ENCODE measurements at places on chromosomes 6 and 20.

DNA sequence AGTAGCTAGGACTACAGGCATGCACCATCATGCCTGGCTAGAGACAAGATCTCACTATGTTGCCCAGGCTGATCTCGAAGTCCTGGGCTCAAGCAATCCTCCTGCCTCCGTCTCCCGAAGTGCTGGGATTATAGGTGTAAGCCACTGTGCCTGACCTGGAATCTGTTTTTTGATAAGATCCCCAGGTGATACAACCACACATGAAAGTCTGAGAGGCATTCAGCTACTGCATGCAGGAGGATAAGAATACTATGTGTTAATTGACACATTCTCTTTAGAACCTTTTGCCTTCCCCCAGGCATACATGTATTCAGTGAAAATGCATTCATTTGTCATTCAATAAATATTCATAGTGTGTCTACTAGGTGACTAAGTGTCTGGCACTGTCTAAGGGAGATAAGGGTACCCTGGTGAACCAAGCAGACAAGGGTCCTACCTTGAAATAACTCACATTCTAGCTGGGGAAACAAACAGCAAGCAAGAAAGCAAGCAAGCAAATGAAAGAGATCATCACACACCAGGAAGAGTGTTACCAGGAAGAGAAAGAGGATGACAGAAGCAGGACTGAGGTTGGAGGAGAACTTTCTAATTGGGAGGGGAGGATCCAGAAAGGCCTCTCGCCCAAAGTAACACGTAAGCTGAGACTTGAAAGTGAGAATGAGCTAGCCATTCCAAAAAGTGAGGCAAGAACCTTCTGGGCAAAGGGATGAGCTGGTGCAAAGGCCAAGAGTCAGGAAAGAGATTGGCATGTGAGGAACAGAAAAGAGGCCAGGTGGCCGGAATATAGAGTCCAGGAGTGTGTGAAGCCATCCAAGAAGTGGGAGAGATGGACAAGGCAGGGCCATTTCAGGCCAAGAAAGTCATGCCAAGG, 6.5 kb downstream of the GFOD1 start:
- DNase-seq = no peak

- peak; percentile 81 for DNase-seq
These were observed 344.8 kb downstream of the THBS2 start for GRCh38 chr6:168908887-168909286.

DNA sequence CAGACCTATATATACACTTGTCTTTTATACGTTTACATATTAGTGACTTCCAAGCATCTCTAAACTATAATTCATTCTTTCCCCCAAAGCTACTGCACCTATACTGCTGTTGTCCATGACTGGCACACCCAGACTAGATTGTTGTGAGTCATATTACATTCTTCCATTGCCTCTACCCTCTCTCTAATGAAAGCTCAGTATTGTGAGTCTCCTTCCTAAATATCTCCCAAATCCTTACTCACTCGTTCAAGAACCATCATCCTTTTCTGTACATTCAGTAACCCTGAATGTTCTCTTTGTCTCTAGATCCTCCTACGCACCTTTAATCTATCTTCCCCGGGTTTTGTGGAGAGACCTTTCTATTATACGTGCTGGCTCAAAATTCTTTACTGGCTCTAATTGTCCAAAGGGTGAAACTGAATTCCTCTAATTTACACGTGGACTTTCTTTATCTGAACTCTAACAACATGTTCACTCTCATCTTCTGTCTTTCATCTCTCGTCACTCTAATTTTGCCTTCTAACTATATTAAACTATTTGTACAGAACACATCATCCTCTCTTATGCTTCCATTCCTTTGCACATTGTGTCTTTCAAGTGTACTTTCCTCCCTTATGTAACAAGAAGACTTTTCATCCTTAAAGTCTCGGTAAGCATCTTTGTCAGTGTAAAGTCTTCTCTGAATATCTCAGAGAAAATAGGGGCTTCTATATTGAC, 109.3 kb downstream of the IBTK start:
- DNase-seq = no peak

DNA sequence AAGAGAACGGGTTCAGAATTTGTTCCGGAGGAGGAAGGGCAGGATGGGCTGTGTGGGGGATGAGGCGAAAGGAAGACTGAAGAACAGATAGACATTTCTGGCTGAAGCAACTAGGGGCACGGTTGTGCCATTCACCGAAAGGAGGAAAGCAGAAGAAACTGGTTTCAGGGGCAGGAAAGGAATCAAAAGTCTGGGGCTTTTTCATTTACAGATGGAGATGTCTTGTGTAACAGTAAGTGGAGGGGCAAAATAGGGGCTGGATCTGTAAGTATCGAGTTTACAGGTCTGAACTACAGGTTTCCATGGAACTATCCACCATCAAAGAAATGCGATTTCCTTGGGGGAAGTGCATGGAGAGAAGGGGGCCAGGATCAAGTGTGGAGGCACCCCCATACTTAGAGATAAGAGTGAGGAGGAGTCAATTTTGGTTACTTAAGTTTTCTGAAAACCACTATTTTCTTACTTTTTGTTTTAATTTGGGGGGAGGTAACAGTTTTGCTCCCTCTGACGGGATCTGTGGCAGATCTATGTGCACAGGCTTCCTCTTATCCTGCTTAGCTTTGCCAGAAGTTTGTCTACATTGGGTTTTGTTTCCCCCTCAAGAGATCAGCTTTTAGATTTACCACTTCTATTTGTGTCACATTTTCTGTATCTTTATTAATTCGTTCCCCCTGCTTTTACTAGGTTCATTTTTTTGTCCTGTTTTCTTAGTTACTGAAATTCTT, 120.1 kb downstream of the SLC23A2 start:
- DNase-seq = no peak
